Right cardiac atrium (tissue), 5 donors: ENCODE measurements at places on chromosomes 2 and 18. TPM values are rescaled to one million over a fixed set of nuclear protein-coding genes. Genes with fewer than 3 reads are reported as not detected.

DNA sequence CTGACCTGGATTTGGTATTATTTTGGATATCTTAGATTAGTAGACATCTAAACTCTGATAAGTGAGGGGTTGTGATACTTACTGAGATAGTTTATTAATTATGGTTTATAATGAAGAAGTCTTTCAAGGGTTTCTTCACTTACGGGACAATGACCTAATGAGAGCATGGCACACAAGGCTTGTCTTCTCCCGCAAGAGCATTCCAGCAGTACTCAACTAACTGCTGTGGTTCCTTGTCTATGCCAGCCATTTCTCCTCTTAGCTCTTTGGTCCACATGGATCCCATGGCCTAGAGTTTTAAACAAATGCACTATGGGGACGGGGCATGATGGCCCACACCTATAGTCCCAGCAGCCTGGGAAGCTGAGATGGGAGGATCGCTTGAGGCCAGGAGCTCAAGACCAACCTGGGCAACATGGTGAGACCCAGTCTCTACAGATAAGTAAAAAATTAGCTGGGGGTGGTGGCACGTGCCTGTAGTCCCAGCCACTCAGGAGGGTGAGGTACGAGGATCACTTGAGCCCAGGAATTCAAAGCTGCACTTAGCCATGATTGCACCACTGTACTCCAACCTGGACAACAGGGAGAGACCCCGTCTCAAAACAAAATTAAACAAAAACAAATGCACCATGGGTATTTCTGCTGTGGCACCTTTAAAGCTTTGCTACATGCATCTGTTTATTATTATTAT lies 161.7 kb upstream of the MYCN start:
- DNase-seq, result no peak

GRCh38 chr2:224689539-224689938 lies 26.6 kb downstream of the CCDC195 start:
- no peak for DNase-seq

GRCh38 chr2:187942876-187943275 lies 348.8 kb upstream of the GULP1 start:
- no peak for DNase-seq

DNA sequence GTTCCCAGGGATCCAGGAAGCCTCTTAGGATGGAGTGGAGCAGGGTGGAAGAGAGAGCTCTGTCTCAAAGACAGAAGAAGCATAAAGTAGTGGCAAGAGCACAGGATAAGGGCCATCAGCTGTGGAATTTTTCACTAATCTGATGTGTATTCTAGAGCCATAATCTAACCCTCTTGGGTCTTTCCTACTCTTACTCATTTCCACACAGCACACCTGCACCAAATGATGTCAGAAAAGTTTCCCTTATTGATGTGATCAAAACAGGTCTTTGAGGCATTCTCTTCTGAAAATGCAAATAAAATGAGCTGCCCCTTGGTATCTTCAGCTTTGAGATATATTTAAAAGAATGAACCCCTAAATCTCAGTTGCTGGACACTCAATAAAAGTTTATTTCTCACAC lies 415.1 kb upstream of the CHST9 start:
- no peak for DNase-seq

- peak; percentile 77 for DNase-seq
Measured at GRCh38 chr18:22322243-22322691, 95.4 kb downstream of the CTAGE1 start.

DNA sequence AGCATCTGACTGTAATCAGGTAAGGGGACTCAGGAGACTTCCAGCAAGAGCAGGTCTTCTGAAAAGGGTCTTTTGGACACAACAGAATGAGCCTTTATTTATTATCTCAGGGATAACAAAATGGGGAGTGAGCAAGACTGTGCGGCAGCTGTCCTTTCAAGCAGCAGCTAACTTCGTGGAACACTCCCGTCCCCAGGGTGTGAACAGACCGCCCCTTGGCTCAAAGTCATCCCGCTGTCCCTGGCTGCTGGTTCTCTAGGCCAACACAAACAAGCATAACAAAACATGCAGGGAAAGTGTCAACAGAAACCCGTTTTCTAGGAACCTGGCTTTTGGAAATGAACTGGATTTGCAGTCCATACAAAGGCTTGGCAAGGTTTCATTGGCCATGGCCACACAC lies 787.9 kb upstream of the FANCL start:
- DNase-seq, result peak; percentile 81

DNA sequence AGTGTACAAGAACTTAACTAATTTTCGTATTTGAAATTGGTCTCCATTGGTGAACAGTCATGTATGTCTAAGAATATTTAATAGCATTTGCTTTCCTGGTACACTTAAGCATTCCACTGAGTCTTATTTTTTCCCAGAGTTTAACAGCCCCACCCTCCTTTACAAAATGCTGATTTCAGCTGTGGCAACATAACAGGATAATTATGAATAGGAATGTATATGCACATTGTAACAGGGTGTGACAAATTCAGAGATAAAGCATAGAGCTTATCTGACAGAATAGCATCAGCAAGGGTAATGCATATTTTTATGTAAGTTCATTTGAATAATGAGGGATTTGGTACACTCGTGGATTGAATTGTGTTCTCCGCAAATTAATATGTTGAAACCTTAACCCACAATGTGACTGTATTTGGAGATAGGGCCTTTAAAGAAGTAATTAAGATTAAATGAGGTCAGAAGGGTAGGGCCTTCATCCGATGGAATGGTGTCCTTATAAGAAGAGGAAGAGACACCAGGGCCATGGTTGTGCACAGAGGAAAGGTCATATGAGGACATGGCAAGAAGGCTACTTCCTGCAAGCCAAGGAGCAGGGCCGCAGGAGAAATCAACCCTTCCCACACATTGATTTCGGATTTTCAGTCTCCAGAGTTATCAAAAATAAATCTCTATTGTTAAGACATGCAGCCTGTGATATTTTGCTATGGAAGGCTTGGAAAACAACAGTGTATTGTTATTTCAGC lies 439.7 kb upstream of the CDH20 start:
- DNase-seq, result no peak

- DNase-seq, result no peak
Measured at GRCh38 chr2:225274751-225275150, 124.8 kb upstream of the NYAP2 start.

The DNAH6 gene
- 0.60 TPM for total RNA-seq

The AMER3 gene
- total RNA-seq, result not detected
